ENCODE measurements at places on chromosomes 13 and 19.

GRCh38 chr19:17946965-17947784 lies 14.4 kb downstream of the CCDC124 start:
- peak; percentile 29 for DNase-seq

DNA sequence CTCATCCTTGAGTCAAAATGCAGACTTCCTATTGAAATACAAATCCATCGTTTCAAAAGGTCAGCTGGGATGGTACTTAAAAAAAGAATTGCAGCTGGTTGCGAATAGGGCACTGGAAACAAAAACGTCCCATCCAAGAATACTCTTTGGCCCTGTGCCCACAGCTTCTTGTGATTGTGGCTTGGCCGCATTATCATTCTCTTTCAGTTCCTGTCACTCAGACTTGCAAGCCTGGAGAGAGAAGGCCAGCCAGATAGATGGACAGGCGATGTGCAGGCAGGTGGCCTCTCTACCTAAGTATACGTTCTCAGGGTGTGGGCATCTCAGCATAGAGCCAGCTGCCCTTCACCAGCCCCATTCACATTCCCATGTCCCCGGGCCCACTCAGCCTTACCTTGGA lies 208.5 kb upstream of the ZNF536 start:
- no peak for DNase-seq

DNA sequence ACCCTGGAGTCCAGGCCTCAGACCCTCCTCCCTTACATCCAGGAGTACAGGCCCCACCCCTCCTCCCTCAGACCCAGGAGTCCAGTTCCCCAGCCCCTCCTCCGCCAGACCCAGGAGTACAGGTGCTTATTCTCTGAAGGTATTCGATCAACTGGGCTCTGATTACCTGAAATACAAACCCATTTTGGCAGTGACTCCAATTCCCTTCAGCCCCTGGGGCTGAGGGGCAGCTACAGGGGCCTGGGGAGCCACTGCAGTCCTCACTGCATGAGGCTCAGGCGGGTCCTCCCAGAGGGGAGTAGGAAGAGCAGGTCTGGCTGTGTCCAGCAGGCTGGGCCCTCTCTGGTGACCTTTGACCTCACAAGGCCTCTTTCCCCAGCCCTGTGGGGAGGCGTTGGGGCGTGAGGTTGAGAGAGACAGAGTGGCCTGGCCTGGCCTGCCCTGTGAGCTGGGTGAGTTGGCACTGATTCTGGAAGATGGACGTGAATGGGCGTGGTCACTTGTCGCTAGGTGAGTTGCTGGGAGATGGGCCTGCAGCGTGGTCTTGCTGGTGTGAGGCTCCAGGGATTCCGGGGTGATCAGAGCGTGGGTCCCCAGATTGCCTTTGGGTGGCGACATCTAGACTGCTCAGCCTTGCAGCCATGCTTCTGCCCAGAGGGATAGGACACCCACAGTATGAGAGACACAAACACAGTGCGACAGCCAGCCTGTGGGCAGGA lies 3.1 kb downstream of the BCAT2 start:
- DNase-seq, result peak; percentile 56

- DNase-seq, result no peak
Measured at GRCh38 chr19:45646345-45646698, 7.1 kb upstream of the EML2 start.

DNA sequence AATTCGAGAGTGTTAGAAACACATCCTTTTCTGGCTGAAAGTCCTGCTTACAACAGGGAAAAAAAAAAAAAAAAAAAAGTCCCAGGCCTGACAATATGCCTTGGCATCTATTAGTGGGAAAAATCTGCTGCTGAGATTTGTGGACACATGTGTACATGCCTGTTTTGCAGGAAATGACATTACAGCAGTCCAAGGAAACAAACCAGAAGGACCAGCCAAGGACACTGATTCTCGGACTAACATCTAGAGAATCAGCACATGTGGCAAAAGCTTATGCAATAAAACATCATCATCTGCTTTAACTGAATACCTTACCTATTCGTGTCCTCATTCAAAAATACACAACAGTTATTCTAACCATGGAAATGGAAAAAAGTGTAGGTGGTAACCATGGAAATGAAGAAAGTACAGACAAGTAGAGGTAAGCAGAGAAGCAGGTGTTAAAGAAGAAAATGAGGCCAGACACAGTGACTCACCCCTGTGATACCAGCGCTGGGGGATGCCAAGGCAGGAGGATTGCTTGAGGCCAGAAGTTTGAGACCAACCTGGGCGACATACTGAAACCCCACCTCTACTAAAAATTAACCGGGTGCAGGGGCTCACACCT lies 9.4 kb upstream of the DPY19L3 start:
- no peak for DNase-seq

DNA sequence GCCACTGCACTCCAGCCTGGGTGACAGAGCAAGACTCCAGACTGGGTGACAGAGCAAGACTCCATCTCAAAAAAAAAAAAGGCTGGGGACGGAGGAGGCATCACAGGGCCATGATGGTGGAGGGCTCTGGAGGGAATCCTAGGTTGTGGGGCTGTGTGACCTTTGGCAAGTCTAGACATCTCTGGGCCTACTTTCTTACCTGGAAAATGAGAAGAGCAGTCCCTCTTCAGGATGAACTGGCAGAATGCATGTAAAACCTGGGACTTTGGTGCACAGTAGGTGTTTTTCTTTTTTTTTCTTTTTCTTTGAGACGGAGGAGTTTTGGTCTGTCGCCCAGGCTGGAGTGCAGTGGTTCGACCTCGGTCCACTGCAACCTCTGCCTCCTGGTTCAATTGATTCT lies 13.7 kb downstream of the CIB3 start:
- DNase-seq, result no peak

GRCh38 chr19:51507640-51508058 lies 6.0 kb upstream of the SIGLEC12 start:
- DNase-seq, result no peak

- DNase-seq, result peak; percentile 80
Measured at GRCh38 chr19:8206147-8207087, 2.8 kb upstream of the CERS4 start.

DNA sequence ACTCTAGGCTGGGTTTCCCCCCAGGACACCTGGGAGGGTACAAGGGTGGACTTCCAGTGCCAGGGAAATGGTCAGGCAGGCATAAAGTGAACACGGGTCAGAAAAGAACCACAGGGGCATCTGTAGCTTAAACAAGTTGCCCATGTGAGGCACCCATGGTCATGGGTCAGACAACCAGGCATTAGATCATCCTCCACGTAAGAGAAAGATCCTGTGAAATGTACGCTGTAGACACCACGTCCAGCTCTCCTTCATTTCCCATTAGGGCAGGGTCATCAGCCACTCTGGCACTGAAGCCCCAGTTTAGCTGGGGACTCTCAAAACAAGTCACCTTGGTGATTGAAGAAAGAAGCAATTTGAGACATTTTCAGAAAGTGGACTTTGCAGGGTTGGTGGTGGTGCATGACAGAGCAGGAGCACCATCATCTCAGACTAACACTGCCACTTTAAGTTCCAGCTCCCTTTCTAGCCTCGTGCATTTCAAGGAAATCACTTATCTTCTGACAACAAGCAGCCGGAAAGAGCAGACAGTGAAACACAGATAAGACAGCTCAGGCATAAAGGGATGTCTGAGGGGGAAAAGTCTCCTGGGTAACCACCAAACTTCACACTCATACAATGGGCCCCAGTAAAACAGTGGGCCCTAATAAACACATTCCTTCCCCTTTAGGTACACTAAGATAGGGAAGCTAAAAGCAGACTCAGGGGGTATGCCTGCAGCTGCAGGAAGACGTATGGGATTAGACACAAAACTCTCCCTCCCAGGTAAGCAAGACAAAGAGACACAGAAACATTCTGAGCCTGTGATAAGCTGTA lies 16.1 kb upstream of the SIGLEC6 start:
- no peak for DNase-seq

DNA sequence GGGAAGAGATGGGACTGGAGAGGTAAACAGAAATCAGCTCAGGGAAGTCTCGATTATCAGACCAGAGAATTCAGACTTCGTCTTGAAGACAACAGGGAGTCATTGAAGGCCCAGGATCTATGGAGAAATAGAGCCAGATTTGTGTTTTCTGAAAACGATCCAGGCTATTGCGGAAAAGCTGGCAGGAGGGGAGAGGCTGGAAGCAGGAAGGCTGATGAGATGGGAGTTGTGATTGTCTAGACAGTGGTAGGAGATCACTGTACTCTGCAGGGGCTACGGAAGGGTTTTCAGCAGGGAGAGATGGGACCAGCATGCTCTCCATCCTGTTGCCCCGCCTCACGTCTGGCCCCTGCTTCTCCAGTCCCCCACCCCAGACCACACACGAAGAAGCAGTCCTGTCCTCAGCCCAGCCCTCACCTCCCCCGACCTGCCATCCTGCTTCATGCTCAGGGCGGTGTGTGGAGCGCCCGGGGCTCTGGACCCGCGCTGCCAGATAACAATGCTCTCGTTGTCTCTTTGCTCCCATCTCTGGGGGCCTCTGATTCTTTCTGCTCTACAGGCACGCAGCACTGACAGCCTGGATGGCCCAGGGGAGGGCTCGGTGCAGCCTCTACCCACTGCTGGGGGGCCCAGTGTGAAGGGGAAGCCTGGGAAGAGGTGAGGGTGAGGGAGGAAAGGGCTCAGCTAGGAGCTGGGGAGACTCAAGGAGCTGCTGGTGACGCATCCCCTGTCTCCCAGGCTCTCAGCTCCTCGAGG lies 1.9 kb downstream of the ARHGAP33 start:
- peak; percentile 77 for DNase-seq

DNA sequence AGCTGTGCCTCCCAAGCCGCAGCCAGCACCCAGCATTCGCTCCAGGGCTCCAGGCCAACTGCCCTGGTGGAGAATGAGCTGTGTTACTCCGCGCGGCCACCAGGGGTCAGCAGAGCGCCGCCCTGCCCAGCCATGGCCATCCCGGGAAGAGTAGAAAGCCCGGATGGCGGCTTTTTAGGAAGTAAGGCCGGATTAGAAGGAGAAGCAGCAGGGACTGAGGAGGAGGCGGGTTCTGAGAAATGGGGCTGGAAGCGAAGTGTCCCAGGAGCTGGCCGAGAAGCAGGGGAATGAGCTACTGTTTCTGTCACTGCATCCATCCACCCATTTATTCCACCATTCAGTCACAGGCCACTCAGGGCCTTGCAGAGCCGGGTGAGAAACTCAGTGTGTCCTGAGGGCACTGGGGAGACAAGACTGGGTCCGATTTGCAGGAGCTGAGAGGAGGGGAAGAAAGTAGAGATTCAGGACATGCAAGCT lies 6.6 kb upstream of the NPAS1 start:
- DNase-seq, result peak; percentile 89

- no peak for DNase-seq
Measured at GRCh38 chr19:39582442-39582841, 19.9 kb upstream of the LGALS13 start.

DNA sequence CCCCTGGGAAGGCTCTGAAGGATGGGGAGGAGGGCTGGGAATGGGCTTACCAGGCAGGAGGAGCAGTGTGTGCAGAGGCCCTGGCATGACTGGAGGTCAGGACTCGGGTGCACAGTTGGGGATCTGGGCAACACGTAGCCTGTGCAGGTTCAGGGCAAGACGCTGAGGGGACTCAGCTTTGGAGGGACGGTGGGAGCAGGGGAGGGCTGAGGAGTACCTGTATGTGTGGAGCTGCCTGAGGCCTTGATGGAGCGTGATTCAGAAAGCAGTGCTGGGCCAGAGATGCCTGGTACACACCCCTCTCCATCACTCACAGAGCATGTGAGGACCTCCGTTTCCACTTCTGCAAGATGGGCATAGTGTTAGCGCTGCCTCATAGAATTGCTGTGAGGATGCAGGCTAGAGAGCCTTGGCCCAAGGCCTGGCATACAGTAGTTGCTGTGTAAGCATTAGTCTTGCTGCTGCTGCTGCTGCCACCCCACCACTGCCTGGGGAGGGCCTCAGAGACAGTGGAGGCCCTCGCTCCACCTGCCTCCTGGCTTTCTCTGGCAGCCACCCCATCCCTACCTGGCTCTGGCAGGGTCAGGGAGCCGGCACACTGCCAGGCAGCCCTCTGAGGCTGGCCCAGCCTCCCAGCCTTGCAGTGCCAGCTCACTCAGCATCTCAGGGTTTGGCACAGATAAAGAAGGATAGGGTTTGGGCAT lies 2.4 kb downstream of the PAK4 start:
- DNase-seq, result no peak

DNA sequence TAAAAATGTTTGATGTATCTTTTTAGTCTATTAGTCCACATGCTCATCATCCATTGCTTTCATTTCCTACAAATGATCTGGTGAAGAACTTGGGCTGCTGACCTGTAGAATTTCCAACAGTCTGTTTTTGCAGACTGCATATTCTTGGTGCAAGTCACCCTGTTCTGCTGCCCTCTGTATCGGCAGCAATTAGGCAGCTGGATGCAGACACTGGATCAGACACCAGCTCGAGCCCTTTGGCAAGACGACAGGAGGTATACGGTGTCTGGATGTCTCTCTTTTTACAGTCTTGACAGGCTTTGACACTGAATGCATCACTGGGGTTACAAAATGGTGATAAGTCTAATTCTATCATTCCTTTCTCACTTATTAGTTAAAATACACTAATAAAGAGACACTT lies 21.8 kb downstream of the MTRF1 start:
- no peak for DNase-seq

- no peak for DNase-seq
Measured at GRCh38 chr13:46380242-46380641, 6.8 kb downstream of the RUBCNL start.

- no peak for DNase-seq
Measured at GRCh38 chr19:33299051-33299688, 3.2 kb downstream of the CEBPA start.

DNA sequence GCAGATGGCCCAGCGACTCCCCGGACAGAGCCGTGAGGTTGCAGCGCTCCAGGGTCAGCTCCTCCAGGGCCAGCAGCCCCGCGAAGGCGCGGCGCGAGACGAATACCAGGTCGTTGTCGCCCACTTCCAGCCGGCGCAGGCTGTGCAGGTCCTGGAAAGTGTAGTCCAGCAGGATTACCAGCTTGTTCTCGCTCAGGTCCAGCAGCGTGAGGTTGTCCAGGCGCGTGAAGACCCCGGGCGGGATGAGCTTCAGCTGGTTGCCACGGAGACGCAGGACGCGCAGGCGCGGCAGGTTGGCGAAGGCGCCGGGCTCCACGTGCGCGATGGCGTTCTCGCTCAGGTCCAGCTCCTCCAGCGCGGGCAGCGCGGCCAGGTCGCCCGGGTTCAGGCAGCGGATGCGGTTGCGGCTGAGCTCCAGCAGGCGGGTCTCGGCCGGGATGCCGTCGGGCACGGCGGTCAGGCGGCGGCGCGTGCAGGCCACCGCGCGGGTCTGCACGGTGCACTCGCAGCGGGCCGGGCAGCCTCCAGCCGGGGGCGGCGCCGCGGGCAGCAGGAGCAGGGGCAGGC lies 9.3 kb upstream of the PEAK3 start:
- peak; percentile 75 for DNase-seq

- DNase-seq, result no peak
Measured at GRCh38 chr13:93603043-93603442, 376.4 kb downstream of the GPC6 start.

DNA sequence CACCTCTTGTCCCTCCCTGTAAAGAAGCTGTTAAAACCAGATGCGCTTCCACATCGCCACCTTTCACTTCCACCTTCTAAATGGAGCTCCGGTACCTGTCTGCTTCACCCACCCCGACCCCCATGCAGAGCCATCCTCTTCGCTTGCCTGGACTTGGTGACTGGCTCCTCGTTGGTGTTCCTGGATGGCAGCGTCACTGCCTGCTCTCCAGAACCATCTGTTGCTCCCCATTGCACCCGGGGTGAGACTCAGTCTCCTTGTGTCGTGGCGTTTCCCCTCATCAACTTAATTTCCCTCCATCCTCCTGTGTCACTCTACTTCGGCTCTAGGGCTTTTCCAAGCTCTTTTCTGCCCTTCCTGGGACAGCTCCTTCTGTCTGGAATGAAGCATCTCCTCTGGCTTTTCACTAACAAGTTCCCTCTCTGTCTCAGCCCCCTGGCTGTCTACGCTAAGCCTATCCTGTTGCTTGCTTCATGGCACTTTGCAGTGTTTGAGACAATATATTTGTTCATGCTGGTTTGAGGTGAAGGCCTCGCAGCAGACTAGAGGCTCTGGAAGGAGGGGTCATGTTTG lies 10.3 kb downstream of the CEBPG start:
- DNase-seq, result no peak
